Fibroblast of lung (primary cell): ENCODE measurements at places on chromosomes 2 and 18.
A peak's percentile ranks its signal among the peaks of the same experiment; 100 is the strongest.

- no peak for DNase-seq
These were observed 1263.4 kb downstream of the DSC3 start for GRCh38 chr18:29779096-29779495.

DNA sequence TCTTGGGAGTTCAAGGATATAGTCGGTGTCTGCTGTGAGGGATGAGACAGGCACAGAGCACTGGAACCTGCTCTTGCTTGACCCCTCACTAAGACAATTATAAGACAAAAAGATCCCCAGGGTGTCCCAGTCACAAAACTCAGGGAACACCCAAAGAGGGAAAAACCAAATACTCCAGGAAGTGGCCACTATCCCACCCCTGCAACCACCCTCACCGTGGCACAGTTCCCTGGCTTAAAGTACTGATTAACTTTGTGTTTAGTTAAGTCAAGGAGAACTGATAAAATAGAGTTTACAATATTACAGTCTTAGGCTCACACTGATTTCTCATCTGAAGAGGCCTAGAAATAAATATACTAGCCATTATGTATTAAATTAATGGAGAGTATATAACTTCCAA, 13.5 kb downstream of the IL36B start:
- DNase-seq = no peak

- DNase-seq = no peak
These were observed 164.0 kb downstream of the MYO3B start for GRCh38 chr2:170341684-170342623.

- peak; percentile 58 for DNase-seq
These were observed 86.5 kb upstream of the TTC39C start for GRCh38 chr18:23927821-23928746.

DNA sequence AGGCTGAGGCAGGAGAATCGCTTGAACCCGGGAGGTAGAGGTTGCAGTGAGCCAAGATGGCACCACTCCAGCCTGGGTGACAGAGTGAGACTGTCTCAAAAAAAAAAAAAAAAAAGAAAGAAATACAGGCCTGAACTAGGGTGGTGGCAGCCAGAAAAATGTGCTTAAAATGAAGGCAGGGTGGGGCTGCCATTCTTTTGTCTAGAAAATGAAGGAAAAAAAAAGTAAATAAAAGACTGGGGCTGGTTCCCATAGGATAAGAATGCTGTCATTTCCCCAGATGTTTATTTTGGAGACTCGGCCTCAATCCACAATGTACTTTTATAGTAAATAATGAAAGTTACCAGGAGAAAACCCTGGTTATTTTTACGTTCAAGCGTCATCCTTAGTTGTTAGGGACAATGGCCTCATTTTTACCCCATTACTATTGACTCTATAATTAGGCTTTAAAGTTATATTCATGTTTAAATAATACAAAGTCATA, 58.9 kb downstream of the ATP8B1 start:
- peak; percentile 53 for DNase-seq

DNA sequence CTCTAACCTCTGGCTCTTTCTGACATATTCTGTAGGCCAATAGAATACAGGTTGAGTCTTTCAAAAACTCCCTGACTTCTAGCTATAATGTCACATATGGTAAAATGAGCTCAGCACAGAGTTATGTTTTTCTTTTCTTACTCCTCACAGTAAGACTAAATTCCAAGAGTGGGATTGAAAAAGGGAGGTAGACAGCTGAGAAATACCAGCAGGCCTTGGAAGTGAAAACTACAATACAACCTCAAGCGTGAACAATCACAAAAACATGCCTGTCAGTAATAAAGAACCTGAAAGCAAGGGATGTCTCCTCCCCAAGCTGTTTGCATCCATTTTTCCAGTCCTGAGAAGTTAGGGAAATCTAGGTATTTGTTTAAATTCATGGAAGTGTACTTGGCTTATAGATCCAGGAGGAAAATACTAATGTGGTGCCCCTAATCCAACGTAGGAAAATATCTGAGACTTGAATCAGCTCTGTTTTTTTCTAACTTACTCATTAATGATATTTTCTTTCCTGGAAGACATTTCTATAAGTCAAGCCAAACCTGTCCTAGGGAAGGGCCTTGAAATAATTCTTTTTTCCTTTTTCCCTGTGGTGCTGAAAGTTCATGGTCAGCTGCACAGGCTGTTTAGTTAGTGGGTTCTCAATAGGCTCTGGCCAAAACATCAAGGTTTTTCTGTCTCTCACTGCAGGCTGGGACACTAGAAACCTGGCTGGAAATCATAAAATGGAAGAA, 167.9 kb upstream of the SPATS2L start:
- peak; percentile 83 for DNase-seq

DNA sequence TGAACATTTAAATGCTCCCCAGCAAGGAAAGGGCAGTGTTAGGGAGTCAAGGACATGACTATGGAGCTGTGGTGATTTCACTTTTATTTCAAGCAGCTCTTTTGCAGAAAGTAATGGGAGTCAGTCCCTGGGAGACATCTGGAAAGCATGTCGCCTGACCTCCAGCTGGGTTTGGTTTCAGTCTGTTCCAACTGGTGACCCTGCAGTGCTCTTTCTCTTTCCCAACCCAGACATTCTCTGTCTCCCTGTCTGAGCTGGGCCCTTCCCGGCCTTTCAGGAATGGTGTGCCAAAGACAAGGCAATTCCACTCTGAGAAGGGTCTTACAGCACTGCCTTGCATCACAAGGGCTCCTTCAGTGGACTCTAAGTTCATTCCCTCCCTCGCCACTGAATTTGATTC, 323.2 kb downstream of the OSR1 start:
- DNase-seq = peak; percentile 67

- no peak for DNase-seq
These were observed 51.5 kb upstream of the CDH19 start for GRCh38 chr18:66655407-66655806.

DNA sequence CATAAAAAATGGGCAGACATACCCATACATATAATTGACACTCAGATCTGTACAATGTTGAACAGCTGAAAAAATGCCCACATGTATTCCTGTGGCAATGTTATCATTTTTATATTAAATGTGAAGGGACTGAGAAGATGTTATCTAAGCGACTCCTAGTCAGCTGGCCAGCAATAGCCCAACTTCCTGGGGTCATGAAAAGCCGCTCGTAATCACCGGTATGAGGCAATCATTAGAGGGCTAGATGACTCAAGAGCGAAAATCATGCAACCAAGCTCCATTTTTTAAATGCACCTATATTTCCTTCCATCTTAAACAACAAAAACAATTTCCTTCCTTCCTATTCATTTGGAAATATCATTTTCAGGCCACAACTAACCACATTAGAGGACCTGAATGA, 274.6 kb upstream of the CCDC68 start:
- peak; percentile 72 for DNase-seq

DNA sequence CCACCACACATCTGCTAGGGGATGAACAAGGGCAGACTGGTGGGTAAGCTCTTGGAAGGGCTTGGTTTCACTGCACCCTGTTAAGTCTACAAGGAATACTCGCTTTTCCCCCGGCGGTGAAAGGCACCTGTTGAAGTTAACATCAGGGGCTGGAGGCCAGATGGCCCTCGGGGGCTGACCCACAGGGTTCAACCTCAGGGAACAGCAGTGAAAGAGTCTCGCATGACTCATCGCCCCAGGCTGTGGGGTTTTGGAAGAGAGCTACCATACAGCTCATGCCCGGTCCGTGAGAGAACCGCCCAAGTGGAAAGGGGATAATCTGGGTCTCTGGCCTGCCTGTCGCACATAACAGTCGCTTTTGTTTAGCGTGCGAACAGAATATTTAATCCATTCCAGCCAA, 748.0 kb downstream of the DPP10 start:
- no peak for DNase-seq

- DNase-seq = no peak
These were observed 48.7 kb downstream of the SOWAHC start for GRCh38 chr2:109662889-109663288.

GRCh38 chr2:135424849-135425248, 106.2 kb downstream of the ZRANB3 start:
- DNase-seq = no peak

DNA sequence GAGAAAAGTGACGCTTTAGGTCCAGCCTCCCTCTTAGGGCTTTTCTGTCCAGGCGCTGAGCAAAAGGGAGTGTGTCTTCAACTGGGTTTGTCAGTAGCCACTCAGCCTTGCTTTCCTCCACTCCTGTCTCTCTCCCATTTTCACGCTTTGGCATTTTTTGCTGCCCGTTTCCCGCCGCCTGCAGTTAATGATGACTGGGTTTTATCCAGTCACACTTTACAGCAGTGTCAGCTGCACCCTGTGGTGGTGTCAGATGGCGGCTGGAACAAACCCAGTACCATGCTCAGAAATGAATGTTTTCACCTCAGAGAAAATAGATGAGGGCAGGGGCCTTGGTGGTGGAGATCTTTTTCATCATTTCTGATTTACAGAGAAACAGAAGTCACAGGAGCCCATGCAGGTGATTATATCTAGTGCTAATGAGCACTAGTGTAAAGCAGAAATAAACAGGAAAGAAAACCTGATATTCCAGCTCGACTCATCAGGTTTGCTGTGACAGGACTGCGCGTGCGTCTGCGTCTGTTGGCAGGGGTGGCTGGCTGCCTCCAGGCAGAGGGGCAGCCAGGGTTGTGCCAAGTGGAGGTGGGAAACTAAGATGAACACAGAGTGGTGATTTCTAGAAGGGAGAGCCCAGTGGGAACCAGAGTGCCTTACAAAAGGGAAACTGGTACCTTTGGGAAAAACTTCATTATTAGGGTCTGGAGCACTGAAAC, 139.9 kb downstream of the TANC1 start:
- DNase-seq = no peak

DNA sequence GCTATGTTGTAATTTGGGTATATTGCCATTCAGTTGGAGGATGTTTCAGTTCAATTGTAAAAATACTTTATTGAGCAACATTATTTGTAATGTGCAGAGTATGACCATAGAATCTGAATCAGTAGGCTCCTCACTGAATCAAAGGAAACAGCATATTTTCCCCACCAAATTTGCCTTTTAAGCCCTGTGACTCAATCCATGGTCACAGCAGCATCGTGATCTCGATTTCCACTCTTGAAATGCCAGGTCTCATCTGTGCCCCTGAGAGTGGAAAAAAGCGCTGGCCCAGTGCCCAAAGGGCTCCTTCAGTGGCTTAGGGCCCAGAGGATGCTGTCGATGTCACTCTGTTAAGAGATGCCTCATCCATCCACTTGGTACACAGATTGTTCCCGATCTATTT, 57.5 kb downstream of the FHOD3 start:
- DNase-seq = peak; percentile 78

- DNase-seq = peak; percentile 28
These were observed at the start of gene RAB17 for GRCh38 chr2:237590272-237591140. TSS of gene RAB17 (minus strand) at chr2:237590734. CDS start at chr2:237586154, 4,580 bp downstream.

DNA sequence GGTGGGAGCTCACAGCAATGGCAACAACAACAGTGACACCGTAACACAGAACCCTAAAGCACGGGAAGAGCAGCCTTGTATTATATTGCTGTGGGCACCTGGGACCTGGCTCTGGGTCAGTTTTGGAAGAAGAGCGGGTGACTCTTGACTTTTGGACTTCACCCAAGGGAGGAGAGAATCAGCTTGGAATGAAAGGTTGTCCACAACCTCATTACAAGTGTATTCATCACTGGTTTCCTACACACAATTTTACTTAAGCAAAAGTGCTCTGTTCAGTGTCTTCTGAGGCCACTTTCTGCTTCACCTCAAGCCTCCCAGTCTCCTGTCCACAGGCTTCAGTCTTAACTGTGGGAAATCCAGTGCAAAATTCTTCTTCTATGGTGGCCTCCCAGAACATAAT, 263.8 kb downstream of the KCNE4 start:
- peak; percentile 69 for DNase-seq

GRCh38 chr2:64998658-64999061, 9.5 kb downstream of the SLC1A4 start:
- DNase-seq = peak; percentile 73

DNA sequence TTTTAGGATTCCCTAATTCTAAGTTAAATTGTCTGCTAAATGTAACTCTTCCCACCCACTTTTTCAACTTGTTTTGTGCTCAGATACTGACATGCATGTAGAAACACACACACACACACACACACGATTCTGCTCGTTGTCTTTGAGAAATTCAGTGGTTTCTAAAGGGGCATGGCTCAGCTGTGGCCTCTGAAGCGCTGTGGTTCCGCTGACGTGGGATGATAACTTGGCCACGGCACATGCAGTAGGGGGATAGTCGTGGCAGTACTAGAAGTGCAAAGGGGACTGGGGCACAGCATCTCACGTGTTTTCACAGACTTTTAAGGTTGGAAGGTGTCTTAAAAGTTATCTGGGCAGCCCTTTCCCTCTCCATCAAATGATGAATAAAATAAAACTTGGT, 18.4 kb downstream of the CASP10 start:
- no peak for DNase-seq

DNA sequence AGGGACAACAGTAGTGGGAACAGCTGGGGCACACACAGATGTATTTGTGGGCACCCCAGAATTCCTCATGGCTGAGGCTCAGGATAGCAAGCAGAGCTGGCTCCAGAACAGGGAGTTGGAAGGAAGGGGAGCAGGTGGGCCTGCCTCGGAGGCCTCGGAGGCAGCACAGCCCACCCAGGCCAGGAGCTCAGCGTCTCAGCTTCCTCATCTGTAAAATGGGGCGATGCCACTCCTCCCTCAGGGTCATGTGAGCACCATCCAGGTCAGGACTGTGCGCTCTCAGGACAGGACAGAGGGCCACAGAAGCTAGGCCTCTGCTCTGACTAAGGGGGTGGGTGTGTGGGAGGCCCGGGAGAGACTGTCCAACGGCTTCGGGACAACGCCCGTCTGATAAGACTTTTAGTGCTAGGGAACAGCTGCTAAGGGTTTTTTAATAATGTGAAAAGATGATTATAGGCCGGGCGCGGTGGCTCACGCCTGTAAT, 106.2 kb downstream of the HDAC4 start:
- no peak for DNase-seq

DNA sequence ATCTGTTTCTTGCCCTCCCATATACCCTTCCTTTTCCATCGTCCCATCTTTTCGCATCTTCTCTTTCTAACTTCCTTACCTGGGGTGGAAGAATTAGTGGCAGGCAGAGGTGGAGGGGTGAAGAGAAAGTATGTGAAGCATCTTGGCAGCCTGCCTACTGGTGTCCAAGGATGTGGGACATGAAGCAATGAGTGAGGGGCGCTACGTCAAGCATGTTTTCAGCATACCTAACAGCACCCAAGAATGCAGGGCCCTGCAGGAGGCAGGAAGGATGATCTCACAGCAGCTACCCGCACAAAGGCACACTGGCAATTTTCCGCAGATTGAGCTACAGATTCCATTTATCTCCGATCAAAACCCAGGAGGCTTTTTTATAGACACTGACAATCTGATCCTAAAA, 42.2 kb downstream of the METTL4 start:
- peak; percentile 91 for DNase-seq
